GM18507 (cell line): ENCODE measurements at places on chromosomes 1 and 21.
A peak's percentile ranks its signal among the peaks of the same experiment; 100 is the strongest.

- DNase-seq: no peak
These were observed 251.6 kb downstream of the AKT3 start for GRCh38 chr1:243598433-243598832.

- DNase-seq: no peak
These were observed 593 bp upstream of the DNAJC16 start for GRCh38 chr1:15526021-15526489.

- DNase-seq: no peak
These were observed 27.8 kb upstream of the MPC2 start for GRCh38 chr1:167964646-167965045.

- no peak for DNase-seq
These were observed 216.2 kb downstream of the PLPP3 start for GRCh38 chr1:56363007-56363770.

DNA sequence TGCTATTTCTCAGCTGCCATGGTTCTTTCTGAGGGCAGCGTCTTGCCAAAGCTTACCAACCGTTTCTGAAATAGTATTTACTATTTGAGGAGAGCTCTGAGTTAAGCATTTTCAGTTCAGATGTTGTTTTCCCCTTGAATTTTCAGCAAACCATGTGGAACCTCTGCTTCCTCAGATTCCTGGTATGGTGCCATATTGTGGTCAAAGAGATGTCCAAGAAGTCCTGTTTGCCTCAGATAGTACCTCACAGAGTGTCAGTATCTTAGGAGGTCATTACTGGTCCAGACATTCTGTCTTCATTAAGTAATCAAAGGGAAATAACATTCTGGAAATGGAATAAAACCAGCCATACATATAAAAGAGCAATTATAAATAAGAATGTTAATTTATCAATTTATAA is 36.6 kb downstream of the VANGL2 start:
- DNase-seq: no peak

- no peak for DNase-seq
These were observed 11.7 kb downstream of the BPNT1 start for GRCh38 chr1:220077887-220078286.

- DNase-seq: no peak
These were observed 36.9 kb downstream of the SLC35A3 start for GRCh38 chr1:100006688-100007087.

DNA sequence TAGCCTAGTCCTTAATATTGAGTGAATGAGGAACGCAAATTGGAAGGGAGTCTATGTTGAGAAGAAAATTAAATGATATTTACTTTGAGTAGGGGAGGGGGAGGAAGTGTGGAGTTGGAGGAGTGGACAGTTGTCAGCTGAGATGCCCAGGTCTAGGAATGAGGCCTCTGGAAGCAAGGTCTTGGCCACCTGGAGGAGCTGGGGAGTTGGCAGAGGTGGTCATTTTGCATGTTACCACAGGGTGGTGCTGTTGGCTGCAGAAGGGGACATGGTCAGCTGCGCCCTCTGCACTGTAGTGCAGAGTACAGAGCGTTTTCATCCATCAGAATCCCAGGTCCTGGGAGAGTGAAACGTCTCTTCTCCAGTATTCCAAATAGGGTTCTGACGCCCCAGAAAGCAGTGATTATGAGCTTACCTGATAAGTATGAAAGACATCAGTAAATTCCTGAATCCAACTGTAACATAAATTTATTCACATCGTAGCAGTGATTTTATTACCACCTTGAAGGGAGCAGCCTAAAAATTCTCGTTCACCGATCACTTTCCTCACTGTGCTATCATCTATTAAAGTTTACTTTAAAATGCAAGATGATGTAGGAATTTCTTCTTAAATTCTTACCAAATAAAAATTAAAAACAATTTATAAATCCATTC is 13.8 kb downstream of the PARK7 start:
- no peak for DNase-seq

GRCh38 chr1:180527101-180527669 is 24.8 kb upstream of the ACBD6 start:
- DNase-seq: no peak

DNA sequence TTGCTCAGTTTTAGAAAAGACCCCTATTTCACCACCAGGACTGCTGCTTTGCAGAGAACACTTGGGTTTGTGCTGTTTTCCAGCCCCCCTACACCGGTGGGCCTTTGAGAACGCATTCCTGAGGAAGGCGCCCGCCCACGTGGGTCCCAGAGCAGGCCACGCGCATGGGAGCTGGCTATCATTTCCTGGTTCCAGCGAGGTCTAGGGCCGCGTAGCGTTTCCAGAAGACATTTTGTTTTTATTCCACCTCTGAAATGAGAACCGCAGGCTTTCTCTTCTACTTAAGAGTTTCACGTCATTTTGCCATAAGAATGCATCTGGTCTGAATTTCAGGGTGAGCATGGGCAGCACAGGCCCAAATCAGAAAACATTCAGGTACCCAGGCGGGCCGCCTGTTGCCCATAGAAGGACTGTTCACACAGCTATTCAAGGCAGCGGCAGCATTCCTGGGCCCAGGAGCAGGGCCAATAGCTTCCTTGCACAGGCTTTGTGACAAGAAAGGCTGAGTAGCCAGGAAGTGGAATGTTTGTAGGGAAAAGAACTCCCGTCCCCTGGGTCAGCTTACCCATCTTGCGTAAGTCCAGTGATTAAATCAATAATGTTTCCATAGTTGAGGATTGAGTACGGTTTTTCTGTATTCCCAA is 1.4 kb upstream of the KLHL21 start:
- no peak for DNase-seq

GRCh38 chr1:87030740-87031690 is 116.6 kb downstream of the HS2ST1 start:
- DNase-seq: no peak

DNA sequence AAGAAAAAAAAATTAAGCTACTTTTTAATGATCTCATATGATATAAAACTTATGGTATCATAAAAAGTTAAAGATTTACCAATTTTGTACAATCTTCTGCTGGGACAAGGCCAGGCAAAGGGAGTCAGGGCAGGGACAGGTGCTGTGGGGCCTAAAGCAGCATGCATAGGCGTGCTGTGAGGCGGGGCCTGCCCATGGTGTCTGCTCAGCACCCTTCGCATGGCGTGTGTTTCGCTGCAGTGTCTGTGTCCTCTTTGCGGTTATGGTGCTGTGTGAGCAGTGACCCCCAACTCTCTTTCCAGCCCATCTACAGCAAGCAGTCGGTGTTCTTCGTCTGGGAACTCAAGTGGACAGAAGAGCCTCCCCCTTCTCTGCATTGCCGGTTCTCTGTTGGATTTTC is 13.4 kb upstream of the PWP2 start:
- DNase-seq: no peak

DNA sequence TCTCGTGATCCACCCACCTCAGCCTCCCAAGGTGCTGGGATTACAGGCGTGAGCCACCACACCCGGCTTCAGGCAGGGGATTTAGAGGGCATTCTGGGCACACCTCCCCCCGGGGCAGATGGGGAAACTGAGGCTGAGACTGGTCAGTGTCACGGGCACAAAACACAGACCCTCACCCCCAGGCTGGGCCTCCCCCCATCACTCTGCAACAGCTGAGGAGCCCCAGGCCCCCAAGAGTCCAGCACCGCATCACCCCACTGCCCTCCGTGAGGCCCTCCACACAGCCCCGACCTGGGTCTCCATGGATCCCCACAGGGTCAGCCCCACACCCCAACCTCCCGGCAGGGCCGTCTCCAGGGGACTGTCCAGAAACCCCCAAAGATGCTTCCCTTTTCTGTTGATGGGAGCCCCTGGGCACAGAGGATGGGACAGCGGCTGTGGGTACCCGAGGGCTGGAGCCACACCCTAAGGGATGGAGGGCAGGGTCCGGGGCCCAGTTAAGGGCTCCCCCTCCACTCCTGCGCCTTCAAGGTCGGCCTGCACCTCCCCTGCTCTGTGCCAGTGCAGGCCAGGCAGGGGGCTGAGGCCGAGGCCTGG is 11.0 kb downstream of the TNFRSF14 start:
- DNase-seq: no peak

DNA sequence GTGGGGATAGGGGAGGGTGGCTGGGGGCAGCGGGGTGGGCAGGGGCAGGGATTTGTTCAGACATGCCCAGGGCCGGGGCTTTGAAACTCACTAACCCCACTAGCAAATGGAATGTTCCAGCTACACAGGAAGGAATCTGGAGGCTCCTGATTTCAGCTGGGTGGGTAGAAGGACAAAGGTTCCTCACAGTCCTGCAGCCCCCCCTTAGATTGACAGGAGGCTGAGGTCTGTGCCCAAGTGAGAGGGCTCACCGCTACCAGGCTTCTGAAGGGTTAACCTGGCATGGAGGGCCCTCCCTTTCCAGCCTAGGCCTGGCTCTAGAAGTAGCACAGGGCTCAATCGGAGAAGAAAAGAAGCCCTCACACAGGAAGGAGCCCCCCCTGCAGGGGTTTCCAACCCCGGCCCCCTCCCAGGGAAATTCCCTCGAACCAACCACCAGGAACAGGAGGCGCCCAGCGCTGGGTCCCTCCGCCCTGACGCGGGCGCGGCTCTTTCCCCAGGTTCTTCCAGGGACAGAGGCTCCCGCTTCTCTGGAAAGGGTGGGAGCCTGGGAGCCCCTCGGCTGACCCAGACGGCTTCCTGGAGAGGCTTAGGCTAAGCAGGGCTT is 3.3 kb downstream of the EPHA2 start:
- DNase-seq: no peak

- no peak for DNase-seq
These were observed 48.6 kb downstream of the ITPKB start for GRCh38 chr1:226690460-226690982.

DNA sequence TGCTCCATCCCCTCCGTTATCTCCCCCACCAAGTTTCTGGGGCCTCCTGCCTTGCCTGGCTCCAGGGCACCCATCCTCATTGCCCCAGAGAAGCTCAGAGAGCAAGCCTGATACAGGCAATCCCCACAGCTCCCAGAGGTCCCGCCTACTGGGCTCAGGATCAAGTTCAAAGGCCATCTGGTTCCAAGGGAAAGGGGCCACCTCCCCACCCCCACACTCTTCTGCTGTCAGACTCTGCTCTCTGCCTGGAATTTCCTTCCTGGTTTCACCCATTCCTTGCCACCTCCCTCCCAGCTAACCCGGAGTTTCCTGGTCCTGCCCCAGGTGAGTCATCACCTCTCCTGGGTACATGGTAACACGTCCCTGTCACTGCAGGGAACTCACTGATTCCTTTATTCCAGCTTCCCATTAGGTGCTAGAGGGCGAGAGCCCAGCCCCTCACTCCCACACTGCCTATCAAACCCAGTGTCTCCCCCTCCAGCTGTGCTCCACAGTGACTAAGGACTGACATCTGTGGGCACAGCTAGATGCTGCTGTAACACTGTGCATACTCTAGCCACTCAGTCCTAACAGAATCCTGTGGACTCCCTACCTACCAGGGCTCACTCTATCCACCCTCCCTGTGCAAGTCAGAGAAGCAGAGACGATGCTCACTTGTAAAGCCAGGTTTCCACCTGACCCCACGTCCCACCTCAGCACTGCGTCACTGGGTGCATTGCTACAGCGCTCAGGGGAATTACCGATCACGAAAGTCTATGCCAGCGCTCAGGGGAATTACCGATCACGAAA is 21.8 kb downstream of the RSPH1 start:
- no peak for DNase-seq

DNA sequence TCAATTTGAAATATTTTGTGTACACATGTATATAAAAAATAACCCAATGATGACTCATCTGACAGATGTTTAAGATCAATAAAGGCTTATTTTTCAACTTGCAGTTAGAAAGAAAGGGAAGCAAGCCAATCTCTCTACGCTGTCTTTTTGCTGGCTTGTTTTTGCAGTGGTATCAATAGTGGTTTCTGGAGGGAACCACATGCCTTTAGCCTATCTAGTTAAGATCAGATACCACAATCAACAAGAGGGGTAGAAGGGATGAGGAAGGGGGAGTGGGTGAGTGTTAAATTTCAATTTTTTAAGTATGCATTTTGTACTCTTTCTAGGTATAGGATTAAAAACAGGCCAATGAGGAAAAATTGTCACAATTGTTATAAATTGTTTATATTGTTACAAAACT is 276.2 kb downstream of the KCNH1 start:
- DNase-seq: no peak

GRCh38 chr1:193185211-193185610 is 1.2 kb downstream of the B3GALT2 start:
- no peak for DNase-seq

GRCh38 chr21:33542640-33543504 is at the start of gene SON:
Gene SON (plus strand): TSS chr21:33543038. CDS start chr21:33543093, 55 bp downstream.
- DNase-seq: peak; percentile 86

DNA sequence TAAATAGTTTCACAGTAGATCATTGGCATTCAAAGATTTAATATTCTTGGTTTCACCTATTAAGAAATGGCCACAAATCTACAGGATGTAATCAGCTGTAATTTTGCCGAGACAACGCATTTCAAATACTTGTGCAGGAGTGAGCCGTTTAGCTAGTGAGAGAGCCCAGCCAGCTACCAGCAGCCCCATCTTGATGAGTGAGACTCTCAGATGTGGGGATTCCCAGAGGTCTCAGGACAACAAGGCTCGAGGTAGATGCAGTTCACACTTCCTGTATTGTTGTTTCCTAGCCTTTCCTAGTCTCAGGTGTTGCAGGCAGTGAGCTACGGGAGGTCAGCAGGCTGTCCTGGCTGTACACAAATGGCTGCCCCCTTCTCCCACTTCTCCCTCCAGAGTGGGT is 108.6 kb downstream of the PBX1 start:
- DNase-seq: no peak

- DNase-seq: peak; percentile 70
These were observed 779 bp upstream of the DEGS1 start for GRCh38 chr1:224182057-224182865.

- DNase-seq: no peak
These were observed at the start of gene CTSK for GRCh38 chr1:150808121-150808520. Gene CTSK (minus strand): TSS chr1:150808260. CDS start chr1:150806805, 1,455 bp downstream.

- DNase-seq: no peak
These were observed 6.8 kb downstream of the RGS5 start for GRCh38 chr1:163195728-163196448.

GRCh38 chr1:56258371-56258770 is 321.0 kb downstream of the PLPP3 start:
- no peak for DNase-seq

DNA sequence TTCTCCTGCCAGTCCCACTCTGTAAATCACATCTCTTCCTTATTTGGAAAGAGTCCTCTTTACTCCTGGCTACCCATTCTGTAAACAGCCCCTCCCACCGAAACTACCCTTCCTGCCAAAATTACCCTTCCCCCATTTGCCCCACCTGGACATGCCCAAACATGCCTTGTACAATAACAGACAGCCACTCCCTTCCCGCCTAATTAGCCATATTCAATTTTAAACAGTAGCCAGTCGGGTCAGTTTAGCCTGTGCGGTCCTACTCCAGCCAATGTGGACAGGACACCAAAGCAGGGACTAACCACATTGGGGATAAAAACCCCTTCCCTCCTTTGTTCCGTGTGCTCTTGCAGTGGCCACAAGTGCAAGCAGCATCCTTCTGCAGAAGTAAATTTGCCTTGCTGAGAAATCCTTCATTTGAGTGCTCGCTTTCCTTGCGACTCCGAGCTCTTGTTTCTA is 56.3 kb upstream of the MAP10 start:
- DNase-seq: no peak

- no peak for DNase-seq
These were observed 71.9 kb downstream of the NAV1 start for GRCh38 chr1:201610858-201611257.

GRCh38 chr1:99763956-99764355 is 2.5 kb downstream of the FRRS1 start:
- no peak for DNase-seq
